ENCODE measurements at places on chromosomes 2 and 18.

- no peak for DNase-seq
These were observed 33.5 kb downstream of the CRIM1 start for GRCh38 chr2:36389091-36389564.

GRCh38 chr2:193332941-193333340, 1138.2 kb upstream of the TMEFF2 start:
- DNase-seq = no peak

- DNase-seq = peak; percentile 91
These were observed 19.2 kb downstream of the MOGAT1 start for GRCh38 chr2:222690564-222691200.

DNA sequence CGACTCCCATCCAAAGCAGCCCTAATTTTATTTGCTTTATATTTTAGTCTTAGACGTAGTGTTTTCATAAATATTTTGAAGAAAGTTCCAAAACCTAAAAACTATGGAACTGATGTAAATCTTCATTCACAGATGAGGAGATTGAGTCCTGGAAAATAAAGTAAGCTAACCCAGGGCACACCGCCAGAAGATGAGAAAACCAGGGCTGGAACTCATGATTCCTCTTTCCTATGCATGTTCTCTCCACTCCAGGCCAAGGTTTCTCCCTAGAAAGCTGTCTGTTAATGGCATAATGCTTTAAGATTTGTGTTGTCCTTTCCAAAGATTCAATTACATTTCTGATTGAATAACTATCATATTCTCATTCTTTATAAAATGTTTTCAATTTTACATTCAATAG, 78.4 kb upstream of the ZC3H15 start:
- no peak for DNase-seq

- DNase-seq = no peak
These were observed 272.8 kb downstream of the RND3 start for GRCh38 chr2:150214626-150215025.

DNA sequence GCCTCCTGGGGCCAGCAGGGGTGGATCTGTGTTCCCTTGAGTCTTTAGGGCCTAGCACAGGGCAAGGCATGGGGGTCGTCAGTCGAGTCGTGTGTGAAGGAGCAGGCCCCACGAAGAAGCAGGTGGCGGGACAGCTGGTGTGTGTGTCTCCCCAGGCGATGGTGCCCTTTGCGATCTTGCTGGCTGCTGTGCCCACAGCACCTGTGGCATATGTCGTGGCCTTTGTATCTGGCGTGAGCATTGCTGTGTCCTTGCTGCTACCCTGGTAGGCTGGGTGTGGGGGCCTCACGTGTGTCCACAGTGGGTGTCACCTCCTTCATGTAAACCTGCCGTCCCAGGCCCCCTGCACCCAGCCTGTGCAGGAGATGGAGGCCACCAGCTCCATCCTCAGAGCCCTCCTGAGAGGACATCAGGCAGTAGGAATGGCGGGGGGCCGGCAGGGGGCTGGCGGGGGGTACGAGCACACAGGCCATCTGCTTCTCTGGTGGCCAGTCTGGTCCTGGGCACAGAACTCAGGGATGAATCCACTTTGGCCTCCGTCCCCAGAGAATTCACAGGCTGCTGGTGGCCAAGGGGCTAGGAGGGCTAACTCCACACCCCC, 13.2 kb downstream of the MFSD2B start:
- no peak for DNase-seq

DNA sequence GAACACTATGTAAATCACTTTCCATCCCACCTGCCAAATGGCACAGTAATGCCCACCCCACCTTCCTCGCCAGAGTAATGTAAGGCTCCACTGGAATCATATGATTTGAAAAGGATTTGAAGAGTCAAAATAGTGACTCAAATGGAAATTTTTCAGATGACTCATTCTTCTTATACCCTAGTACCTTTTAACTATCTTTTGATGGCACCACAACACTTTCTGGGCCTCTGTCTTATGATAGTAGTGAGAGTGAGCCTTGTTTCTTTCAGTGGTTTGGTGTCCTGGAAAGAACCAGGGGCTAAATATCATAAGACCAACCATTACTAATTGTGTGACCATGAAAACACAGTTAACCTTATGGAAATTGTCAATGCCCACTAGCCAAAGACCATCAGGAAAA, 235.4 kb upstream of the SLC14A2 start:
- DNase-seq = no peak

GRCh38 chr2:74334931-74335333, 8.3 kb downstream of the SLC4A5 start:
- DNase-seq = peak; percentile 91

- peak; percentile 79 for DNase-seq
These were observed 27.2 kb upstream of the CDH2 start for GRCh38 chr18:28204154-28204553.

DNA sequence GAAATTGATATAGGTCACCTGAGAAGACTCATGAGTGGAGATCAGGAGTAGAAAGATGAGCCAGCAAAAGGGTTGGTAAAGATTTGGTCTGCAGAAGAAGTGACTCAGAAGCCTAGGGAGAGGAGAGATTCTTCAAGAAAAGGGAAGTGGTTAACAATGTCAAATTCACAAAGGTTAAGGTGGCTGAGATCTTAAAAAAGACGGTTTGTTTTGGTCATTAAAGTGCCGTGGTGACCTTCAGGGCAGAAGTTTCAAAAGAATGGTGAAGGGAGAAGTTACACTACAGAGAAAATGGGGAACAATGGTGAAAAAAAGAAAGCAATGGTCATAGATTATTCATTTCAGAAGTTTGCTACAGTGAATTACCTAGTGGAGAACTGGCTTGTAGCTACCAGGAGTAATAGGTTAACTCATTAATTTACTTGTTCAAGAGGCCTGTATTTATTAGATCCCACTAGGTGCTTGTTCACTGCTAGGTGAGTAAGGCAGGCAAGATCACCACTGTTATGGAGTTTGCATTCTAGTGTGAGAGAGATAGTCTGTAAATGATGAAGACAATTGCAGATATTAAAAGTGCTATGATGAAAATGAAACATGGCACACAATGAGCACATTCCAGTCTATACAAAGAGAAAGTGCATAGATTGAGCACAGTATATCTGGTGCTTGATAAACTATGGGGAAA, 43.0 kb downstream of the FBXO48 start:
- no peak for DNase-seq

GRCh38 chr2:130288467-130289403, 54.0 kb upstream of the IMP4 start:
- DNase-seq = no peak
